ENCODE measurements at places on chromosomes 3 and 15. TPM values are rescaled to one million over a fixed set of nuclear protein-coding genes. Genes with fewer than 3 reads are reported as not detected.

SST gene
- not detected for total RNA-seq

HYAL2 gene
- 55.3 TPM for total RNA-seq

RTP3 gene
- total RNA-seq: not detected

DNA sequence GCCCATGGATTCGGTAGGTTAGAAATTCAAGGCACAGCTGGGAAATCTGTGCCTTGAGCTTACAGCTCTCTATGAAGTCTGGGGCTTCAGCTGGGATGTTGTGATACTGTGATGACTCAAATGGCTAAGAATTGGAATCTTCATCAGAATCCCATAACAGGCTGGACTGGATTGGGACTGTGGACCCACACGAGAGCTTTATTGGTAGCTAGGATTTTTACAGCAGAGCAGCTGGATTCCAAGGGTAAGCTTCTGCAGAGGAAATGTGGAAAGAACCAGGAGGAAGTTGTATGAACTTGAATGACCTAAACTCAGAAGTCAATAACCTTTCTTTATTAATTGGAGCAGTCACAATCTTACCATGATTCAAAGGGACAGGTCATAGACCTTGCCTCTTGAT lies 1187.1 kb downstream of the ROBO1 start:
- H3K27ac ChIP-seq: no peak overlapping the region
- H3K4me1 ChIP-seq: no peaks in the 10 kb centered on the region
- H3K4me3 ChIP-seq: no peak overlapping the region
- no peaks in the 10 kb centered on the region for H3K36me3 ChIP-seq
- no peaks in the 10 kb centered on the region for H3K27me3 ChIP-seq
- no peak for DNase-seq

GRCh38 chr3:52010431-52010830 lies 14.7 kb upstream of the RPL29 start:
- no peaks in the 10 kb centered on the region for H3K27me3 ChIP-seq
- DNase-seq: no peak
- no peak overlapping the region for H3K4me3 ChIP-seq
- no peaks in the 10 kb centered on the region for H3K36me3 ChIP-seq
- H3K4me1 ChIP-seq: peaks cover 4% of the 10 kb centered on the region
- no peak overlapping the region for H3K27ac ChIP-seq

GRCh38 chr15:64732156-64732860 lies 43.1 kb downstream of the RBPMS2 start:
- H3K36me3 ChIP-seq: peaks cover 58% of the 10 kb centered on the region
- no peaks in the 10 kb centered on the region for H3K27me3 ChIP-seq
- H3K4me3 ChIP-seq: no peak overlapping the region
- peak overlapping the region; percentile 53 for H3K27ac ChIP-seq
- no peak for DNase-seq

DNA sequence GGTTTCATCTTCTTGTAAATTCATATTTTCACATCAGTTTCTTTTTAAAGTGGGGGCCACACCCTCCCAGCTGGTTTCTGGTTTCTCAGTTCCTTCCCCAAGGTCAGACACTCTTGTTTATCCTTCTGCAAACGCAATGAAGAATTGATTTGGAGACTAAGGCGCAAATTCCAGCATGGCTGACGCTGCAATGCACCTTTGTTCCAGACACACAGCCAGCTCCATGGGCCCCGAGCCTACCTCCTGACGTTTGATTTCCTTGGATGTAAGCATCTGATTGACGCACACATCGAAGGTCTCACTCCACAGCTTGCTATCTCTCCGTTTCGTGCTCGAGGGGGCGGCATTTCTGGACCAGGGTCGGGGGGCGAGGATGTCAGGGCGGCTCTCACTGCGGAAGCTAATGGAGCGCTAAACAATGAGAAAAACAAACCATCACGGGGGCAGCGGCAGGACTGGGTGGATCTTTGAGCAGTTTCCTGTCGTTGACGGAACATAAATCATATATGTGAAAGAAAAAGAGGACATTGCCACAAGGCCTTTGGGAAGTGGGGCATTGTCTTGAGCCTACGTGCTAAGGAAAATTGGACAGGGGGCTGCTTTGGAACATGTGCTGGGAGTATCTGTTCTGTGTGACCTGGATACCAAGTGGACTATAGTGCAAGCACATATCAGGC lies 46.9 kb downstream of the ARHGEF3 start:
- no peak overlapping the region for H3K27ac ChIP-seq
- no peak overlapping the region for H3K4me3 ChIP-seq

GRCh38 chr15:47673232-47673761 lies 44.0 kb upstream of the SEMA6D start:
- peak overlapping the region; percentile 48 for H3K4me3 ChIP-seq
- peak overlapping the region; percentile 45 for H3K27ac ChIP-seq
- peak; percentile 61 for DNase-seq
- H3K36me3 ChIP-seq: no peaks in the 10 kb centered on the region

All from endodermal cell (in vitro differentiated cells).